ENCODE measurements at places on chromosomes 3 and 15. TPM values are rescaled to one million over a fixed set of nuclear protein-coding genes. Genes with fewer than 3 reads are reported as not detected.

DNA sequence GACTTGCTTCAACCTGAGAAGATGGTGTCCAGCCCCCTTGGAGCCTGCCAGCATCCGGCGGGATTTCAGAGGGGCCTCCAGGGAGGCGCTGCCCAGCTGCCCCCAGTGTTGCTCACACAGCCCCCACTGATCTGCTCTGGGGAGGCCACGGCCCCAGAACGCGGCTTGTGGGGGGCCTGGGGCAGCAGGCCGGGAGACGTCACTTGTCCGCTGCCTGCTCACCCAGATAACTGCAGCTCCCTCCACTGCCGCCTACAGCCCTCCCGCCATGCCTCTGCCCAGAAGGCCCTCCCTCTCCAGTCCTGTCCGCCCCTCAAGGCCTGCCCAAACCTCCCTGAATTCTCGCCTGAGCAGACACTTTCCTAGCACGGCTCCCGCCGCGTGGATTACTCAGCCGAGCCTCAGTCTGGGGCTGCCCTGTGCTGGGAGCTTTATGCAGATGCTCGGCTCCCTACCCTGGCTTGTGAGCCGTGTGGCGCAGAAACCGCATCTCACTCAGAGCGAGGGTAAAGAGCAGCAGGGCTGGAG is 17.2 kb upstream of the ADIPOQ start:
- DNase-seq: no peak

- DNase-seq: no peak
Observed at GRCh38 chr15:48996276-48996675, 32.6 kb upstream of the SHC4 start.

DNA sequence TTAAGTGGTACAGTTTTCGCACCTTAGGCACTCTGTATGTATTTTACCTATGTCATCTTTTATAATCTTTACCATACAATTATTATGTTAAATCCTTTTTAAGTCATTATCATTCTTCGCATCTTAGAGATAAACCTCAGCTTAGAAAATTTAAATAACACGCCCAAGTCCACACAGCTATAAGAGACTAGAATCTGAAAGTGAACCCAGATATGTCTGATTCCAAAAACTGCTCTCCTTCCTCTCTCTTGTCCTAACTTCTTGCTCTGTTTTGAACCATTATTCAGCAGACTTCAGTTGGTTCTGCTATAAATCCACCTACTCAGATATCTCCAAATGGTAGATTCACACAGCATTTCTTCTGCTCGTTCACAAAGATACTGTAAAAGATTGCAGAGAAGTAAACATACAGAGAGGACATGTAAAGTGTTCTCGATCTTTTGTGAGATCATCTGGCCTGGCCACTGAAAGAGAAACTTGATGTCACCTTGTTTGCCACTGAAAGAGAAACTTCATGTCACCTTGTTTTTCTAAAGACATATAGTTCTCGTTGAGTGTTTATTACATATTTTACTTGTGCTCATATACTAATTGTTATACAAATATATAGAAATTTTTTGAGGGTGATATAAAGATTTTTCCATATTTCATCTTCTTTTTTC is 533.2 kb downstream of the GRM7 start:
- DNase-seq: no peak

GRCh38 chr3:195401943-195402342 is 40.9 kb downstream of the ACAP2 start:
- DNase-seq: no peak

GRCh38 chr15:82587805-82588204 is 47.5 kb upstream of the RPS17 start:
- DNase-seq: no peak

GRCh38 chr3:43074482-43074881 is 31.4 kb downstream of the POMGNT2 start:
- DNase-seq: no peak

DNA sequence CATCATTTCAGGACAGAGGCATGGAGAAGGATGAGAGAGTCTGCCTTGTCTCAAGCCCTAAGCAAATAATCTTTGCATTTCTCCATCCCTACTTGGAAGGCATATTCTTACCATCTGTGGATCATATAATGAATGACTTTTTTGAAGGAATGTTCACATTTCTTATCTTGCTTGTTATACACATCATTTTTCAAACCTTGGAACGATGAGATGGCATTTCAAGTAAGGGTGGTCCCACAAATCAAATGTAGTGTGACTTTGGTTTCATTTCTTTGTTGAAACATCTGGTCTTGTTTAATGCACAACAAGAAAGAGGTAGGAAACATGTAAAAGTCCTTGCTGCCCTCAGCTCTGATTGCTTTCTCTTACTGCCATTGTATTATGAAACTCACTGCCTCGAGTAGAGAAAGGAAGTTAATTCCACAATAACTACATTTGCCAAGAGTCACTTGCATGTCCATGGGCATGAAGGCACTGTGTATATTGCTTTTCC is 32.1 kb downstream of the RBMS3 start:
- DNase-seq: no peak

DNA sequence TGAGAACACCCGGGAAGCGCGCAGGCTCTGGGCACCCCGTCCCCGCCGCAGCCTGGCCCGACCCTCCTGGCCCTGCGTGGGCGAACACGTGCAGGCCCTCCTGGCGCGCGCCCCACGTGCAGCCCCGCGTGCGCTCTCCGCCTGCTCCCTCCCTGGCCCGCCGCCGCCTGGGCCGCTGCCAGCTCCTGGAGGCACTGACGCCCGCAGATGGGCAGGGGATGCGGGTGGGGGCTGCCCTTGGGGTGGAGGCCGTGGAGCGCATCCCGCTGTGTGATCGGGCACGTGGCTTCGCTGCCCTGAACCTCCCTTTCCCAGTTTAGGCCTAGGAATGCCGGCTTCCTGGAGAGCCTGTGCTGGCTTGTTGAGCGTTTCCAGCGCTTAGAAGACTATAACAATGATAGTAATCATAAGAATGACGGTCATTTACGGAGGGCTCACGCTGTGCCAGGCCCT is 104.6 kb upstream of the SLC6A6 start:
- DNase-seq: no peak

DNA sequence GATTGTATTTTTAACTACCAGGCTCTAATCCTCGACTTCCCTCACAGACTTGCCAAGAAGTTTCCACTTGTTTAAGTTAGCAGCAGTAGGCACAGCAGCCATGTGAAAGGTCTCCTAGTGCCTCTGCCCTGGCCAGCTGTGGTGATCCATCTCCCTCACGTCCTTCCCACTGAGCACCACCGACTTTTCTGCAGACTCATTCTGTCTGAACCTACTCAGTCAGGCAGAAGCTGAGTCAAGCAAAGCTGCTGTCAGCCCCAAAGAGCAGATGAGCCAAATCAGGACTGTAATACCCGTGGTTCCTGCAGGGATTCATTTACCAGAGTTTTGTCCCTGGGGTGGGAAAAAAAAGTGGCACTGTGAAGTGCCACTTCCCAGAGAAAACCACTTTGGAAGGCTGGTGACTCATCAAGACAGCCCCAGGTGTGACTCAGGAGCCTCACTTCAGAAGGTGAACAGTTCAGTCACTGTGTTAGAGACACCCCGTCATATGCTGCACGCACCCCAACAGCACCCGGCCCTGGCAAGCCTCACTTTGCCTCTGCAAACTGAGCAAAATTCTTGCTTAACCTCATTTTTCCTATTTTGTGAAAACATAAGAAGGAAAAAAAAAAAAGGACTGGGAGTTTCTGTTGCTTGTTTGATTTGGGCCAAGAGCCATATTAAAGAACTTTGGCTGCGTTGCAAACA is 76.0 kb downstream of the WWTR1 start:
- no peak for DNase-seq

DNA sequence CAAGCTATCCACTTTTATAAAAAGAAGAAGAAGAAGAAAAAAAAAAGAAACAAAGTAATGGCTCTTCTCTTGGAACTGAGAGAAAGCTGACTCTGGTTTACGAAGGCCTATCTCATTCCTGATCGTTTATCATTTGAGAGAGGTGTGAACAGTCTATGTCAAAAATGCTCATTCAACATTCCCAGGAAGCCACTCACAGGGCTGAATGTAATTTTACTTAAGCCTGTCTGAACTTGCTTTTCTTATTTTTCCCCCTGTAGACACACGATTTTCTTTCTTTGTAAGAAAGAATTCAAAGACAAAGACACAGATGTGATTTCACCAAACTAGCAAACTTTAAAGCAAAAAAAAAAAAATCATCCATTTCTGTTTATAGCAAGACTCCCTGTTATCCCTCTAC is 805.8 kb downstream of the FHIT start:
- DNase-seq: no peak

- DNase-seq: no peak
Observed at GRCh38 chr3:146543461-146544001, 876 bp downstream of the PLSCR1 start.

DNA sequence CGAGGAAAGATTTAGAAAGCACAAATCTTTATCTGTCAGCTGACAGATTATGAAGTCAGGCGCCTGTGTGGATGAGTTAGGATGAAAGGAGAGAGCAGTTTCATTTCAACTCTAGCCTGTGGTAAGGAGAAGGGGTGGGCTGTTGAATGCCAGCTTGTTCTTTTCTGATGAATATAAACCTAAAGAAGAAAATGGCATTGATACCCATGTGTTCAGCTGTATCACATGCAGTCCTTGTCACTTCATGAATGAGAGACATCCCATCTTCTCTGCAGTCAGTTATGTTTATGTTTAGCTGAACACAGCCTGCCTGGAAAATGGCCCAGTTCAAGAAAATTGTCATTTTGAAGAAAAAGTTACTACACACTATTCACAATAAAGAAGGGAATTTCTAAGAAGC is 345.7 kb upstream of the RBMS3 start:
- DNase-seq: no peak

DNA sequence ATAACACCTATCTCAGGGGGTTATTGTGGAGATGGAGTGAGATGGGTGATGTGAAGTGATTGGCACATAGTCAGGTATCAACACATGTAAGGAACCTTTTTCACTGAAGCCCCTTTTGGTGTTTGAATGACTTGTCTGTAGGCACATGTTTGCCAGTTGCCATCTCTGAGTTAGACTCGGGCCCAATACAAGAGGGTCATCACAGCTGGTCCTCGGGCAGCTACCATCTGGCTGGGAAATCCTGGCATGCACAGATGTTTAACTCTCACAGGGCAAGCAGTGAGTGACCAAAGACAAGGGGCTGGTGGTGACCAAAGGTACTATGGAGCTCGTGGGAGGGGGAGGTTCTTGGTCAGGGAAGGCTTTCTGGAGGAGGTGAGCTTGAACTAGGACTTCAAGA is 118.8 kb downstream of the CLSTN2 start:
- DNase-seq: no peak

GRCh38 chr3:144774897-144775296 is 803.3 kb downstream of the DIPK2A start:
- DNase-seq: no peak

GRCh38 chr3:45253316-45253715 is 27.2 kb upstream of the TMEM158 start:
- DNase-seq: no peak

GRCh38 chr3:69585472-69585871 is 153.8 kb upstream of the MITF start:
- no peak for DNase-seq

DNA sequence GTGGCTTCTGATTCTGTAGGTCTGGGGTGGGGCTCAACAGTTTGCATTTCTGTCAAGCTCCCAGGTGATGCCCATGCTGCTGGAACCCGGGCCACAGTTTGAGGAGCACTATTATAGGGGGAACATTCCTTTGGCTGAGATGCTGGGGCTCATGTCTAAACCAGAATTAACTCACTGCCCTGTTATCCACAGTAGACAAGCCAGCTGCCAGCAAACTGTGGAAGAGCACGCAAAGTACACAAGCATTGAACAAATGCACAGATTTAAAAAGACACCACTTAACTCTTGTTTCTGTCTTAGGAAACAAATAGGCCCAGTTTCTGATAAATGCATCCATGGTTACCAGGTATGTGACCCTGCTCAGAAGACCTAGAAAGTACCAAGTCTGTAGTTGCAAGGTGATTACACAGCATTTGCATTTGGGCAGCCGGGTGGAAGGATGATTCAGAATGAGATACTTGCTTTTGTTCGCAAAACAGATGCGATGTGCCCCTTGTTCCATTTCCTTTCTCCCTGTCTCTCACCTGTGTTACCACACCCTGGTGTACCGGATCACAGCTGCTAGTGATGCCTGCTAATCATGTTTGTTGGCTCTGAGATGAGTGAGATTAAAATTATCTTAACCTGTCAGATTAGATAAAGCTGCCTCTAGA is 12.4 kb downstream of the GYG1 start:
- DNase-seq: no peak

DNA sequence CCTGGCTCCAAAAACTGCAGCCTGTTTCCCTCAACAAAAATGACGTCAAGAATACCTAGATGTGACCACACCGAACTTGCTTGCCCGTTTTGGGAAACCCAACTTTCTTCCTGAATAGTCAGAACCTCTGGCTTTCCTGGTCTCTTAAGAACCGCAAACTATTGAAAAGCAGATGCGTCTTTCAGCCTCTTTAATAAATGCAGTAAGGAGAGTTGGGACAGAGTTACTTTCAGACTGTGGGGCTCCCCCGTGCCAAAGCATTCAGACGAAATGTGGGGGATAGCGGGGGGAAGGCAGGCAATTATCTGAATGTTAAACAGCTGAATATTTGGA is 1.2 kb upstream of the PROK2 start:
- DNase-seq: no peak

DNA sequence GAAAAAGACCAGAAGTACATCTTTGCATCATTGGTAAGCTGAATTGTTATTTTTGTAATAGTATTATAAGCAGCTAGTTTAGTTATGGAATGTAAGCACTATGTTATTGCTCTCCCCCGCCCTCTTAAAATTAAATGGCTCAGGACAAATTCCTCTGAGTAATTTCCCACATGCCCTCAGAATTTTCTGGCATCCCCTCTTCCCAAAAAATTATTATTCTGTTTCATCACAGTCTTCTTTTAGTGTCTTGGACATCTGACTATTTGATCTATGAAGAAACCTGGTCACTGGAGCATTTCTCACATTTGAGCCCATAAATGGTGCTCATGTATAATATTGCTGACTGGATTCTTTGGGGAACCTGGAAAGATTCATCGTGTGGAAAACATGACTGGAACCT is 68.3 kb downstream of the KLHL25 start:
- no peak for DNase-seq

GRCh38 chr3:135100366-135100765 is 305.3 kb downstream of the EPHB1 start:
- DNase-seq: no peak

GRCh38 chr15:64343222-64343621 is 12.8 kb downstream of the CSNK1G1 start:
- no peak for DNase-seq

- no peak for DNase-seq
Observed at GRCh38 chr15:40364251-40364650, 6.2 kb downstream of the DISP2 start.

PP2D1 gene
- total RNA-seq: not detected

MYEF2 gene
- total RNA-seq: 26.1 TPM

MYRIP gene
- 0.08 TPM for total RNA-seq

SEMA3F gene
- total RNA-seq: 0.45 TPM

DUOXA1 gene
- 0.08 TPM for total RNA-seq

FOXL2 gene
- total RNA-seq: not detected

CLEC3B gene
- not detected for total RNA-seq

SOX14 gene
- not detected for total RNA-seq

DISP2 gene
- not detected for total RNA-seq

Data from GM12878 (cell line).